ENCODE measurements at places on chromosomes 1 and 21.

GRCh38 chr1:210373628-210373877, 44.9 kb downstream of the HHAT start:
- DNase-seq, result no peak

DNA sequence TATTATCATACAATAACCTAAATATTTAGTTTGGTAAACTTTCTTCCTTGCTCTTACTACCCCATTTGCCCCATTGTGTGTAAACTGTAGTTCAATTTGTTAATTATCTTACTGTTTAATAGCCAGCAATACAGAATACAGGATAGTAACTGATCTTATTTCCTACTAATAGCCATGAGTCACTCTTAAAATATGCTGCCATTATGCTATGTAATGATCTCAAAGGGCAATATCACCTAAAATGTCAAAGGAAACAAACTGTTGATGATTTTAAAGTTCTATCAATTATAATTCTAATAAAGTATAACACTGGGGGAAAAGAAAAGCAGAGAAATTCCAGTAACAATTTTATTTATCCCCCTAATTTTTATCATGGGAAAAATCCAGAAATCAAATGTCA, 4.3 kb downstream of the SLC30A1 start:
- DNase-seq, result no peak

- no peak for DNase-seq
Observed at GRCh38 chr1:100422065-100422464, 69.8 kb downstream of the CDC14A start.

DNA sequence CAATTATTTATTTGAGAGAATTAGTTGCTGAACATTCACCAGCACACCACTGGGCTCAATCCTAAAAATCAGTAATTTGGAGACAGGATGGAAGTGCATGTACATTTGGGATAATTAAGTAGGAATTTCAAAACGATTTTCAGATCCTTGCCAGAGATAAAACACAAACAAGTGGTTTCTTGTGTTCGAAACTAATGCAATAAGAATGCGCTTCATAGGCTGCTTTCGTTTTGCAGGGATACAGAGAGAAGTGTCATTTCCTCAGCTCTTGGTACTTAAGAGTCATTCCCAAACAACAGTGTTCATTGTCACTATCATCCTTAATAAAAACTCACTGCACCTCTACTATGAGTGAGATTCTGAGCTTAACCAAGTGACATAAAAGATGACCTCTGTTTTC, 20.6 kb upstream of the USP24 start:
- DNase-seq, result no peak

GRCh38 chr21:36864974-36865373, 101.5 kb downstream of the HLCS start:
- DNase-seq, result no peak

- DNase-seq, result no peak
Observed at GRCh38 chr1:9722378-9722749, 70.8 kb downstream of the PIK3CD start.

DNA sequence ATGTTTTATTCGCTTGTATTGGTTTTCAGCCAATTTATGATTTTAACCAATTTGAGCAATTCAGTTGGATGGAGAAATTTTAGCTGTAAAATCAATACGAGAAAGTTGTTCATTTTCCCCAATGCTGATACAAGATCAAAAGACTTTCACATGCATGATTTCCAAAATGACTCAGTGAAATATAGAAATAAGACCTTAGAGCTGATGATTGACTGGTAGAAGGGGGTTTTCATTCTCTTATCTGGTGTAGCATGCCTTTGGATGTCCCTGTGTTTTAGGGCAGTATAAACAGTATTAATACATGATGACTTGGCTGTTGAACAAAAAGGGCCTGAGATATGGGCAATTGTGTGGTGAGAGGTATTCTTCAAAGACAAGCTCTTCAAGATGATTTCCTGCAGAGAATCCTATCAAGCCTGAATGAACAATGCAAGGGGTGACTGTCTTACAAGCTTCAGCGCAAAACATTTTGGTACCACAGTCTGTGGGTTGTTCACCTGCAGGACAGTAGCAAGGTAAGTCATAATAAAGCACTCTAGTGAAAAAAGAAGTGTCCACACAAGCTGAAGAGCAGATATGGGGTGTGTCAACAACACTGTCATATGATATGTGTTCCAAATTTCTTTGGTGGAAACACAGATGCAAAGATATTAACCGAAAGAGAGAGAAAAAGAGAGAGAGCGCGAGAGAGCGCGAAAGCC, 156.2 kb downstream of the TNFSF18 start:
- no peak for DNase-seq

DNA sequence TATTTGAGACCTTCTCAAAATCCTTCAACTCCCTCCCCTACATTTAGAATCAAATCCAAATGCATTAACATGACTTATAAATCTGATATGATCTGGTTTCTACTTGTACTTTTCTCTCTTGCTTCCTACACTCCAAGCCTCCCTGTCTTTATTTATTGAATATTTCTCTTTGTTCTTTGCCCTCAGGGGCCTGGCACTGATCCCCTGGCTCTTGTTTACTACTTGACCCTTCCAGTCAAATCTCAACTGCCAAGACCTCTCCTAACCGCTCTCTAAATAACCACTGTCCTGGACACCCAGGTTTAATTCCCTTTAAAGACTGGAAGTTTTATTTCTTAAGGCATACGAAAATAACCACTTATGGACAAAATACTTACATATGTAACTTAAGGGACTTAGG, 248.9 kb downstream of the CHRM3 start:
- DNase-seq, result no peak

- no peak for DNase-seq
Observed at GRCh38 chr1:235902677-235903542, 36.2 kb upstream of the LYST start.

DNA sequence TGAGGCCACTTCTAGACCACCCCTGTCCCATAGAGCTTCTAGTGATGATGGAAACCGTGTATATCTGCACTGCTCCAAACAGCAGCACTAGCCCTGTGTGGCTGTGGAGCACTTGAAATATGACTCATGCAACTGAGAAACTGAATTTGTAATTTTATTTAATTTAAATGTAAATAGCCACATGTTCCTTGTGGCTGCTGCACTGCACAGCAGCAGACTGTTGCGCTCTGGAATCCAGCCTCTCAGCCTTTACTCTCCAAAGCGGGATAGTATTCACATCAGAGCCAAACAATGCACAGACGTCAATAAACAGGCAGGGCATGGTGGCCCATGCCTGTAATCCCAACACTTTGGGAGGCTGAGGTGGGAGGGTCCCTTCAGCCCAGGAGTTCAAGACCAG, 12.0 kb downstream of the CAPN2 start:
- DNase-seq, result no peak

- no peak for DNase-seq
Observed at GRCh38 chr1:236167578-236167977, 25.2 kb downstream of the GPR137B start.

- no peak for DNase-seq
Observed at GRCh38 chr21:17786071-17786850, 32.9 kb downstream of the C21orf91 start.

- DNase-seq, result no peak
Observed at GRCh38 chr1:232377494-232377770, 252.5 kb downstream of the SIPA1L2 start.

- DNase-seq, result no peak
Observed at GRCh38 chr1:46547481-46548383, 3.7 kb downstream of the KNCN start.

DNA sequence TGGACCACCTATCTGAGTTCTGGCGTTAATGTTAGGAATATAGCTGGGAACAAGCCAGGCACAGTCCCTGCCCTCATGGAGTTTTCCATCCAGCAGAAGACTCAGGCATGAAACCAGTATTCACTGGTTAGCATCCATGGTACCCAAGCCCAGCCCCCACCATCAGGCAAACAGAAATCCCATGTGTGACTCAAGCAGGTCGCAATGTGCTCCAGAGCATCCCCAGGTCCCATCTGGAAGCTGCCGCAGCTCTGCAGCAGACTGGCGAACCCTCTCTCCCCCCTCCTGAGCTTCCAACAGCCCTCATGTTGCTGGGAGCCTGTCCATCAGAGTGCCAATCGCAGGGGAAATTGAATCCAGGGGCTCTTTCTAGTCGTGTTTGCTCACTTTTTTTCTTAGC, 174.2 kb downstream of the RRAGC start:
- DNase-seq, result no peak

DNA sequence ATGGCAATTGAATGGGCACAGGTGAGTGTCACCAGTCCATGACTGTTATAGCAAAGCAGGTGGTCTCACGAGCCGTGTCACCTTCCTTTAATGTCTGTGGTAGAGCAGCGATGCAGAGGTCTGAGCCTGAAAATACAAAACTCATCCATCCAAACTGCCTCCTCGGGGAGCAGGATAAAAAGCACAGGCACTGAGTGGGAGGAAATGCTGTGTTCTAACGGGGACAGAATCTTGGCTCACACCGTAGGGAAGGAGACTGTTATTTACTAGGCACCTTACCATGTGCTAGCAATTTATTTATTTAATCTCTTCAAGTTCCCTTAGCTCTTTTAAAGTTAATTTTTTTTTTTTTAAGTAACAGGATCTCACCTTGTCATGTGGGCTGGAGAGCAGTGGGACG, 1.2 kb downstream of the ASCL5 start:
- DNase-seq, result no peak

DNA sequence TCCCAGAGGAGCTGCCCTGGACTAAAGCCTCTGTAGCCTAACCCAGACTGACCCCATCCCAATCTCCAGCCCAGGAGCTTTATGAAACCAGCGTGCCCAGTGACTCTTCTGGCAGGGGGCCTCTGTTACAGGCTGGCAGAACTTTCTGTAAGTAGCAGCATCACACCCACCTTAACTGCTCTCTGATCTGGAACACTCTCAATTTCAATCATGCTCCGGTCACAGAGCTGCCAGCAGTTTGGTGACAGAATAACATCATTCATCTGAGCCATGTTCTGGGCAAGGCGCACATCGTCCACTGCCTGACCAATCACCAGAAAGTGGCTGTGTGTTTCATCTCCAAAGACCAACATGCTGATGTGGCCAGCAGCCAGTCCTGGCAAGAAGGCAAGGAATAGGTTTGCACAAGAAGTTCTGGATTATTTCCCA, 14.7 kb downstream of the ADCY10 start:
- no peak for DNase-seq

DNA sequence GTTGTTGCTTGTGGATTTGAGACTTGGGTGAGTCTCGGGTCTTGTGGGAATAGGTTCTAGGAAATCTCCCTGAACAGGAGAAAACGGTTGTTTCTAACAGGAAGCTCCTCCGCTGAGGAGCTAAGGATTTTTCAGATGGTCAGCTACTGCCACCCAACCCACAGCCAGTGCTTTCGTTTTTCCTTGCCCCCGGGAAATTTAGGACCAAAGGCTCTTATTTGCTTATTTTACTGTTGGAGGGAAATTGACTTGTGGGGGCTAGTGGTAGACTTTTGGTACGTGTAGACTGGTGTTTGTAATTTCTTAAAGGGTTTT, 792 bp downstream of the SNX7 start:
- DNase-seq, result no peak

Data from stimulated activated CD8-positive, alpha-beta memory T cell treated with anti-CD3 and anti-CD28 coated beads, Interleukin-15, amount 100 ng/mL, for 1 hour (primary cell).